Activated T-cell treated with anti-CD3 and anti-CD28 coated beads, Interleukin-2, amount 50 U/mL, for 24 hours (primary cell): ENCODE measurements at places on chromosomes 3 and 15.

- DNase-seq, result no peak
Observed at GRCh38 chr15:31382713-31383045, 56.0 kb downstream of the KLF13 start.

GRCh38 chr15:63528138-63528659, 23.8 kb downstream of the USP3 start:
- no peak for DNase-seq

DNA sequence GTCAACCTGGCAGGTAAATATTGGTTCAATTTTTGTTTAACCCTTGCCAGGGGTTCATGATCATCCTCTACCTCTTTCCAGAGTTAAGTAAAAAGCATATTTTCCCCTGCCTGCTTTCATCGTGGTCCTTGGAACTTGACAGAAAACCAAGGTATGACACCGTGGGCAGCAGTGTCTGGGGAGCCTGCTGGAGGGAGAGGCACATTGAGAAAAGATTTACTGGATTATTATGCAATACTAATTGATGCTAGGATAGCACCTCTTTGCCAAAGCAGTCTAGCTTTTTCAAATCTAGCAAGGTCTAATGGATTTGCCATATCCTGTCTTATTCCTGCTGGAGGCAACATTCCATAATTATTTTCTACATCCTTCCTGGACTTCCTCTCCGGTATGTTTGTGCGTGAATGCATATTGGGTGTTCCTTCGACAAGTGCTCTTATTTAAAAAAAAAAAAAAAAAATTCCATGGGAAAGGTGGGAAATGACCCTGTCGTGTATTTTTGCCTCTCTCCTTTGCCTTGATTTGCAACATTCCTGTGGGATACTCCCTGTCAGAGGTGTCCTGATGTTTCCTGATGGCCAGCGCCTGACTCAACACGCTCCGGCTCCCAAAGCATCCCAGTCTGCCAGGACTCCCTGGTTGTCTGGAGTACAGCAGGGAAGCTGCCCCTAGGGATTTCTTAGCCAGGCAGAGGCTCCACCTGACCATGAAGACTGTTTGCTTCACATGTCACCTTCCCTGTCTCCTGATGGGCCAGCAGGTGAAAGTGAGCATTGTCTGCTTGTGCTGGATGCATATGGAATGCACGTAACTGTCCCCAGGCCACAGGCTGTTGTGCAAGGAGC, 6.3 kb downstream of the BHLHE40 start:
- DNase-seq, result no peak

GRCh38 chr3:183106635-183107034, 7.3 kb upstream of the MCCC1 start:
- DNase-seq, result no peak

- no peak for DNase-seq
Observed at GRCh38 chr3:29354894-29355293, 74.0 kb downstream of the RBMS3 start.

DNA sequence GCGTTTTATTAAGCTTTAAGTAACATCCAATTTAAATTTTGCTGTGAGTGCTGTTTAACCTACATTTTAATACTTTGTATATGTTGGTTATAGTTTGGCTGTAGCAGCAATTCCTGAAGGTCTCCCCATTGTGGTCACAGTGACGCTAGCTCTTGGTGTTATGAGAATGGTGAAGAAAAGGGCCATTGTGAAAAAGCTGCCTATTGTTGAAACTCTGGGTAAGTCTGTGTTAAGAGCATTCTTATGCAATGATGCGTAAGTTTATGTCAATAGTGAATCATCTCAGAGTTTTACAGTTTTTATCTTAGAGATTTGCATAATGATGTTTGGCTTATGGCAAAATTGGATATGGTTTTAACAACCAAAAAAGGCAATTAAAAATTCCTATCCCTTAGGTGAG, 62.7 kb downstream of the ASTE1 start:
- no peak for DNase-seq

- DNase-seq, result no peak
Observed at GRCh38 chr3:44363591-44363990, 25.0 kb downstream of the TCAIM start.

- DNase-seq, result no peak
Observed at GRCh38 chr3:134567605-134568004, 81.7 kb downstream of the CEP63 start.

GRCh38 chr3:42214064-42214463, 51.9 kb downstream of the CCK start:
- DNase-seq, result no peak

DNA sequence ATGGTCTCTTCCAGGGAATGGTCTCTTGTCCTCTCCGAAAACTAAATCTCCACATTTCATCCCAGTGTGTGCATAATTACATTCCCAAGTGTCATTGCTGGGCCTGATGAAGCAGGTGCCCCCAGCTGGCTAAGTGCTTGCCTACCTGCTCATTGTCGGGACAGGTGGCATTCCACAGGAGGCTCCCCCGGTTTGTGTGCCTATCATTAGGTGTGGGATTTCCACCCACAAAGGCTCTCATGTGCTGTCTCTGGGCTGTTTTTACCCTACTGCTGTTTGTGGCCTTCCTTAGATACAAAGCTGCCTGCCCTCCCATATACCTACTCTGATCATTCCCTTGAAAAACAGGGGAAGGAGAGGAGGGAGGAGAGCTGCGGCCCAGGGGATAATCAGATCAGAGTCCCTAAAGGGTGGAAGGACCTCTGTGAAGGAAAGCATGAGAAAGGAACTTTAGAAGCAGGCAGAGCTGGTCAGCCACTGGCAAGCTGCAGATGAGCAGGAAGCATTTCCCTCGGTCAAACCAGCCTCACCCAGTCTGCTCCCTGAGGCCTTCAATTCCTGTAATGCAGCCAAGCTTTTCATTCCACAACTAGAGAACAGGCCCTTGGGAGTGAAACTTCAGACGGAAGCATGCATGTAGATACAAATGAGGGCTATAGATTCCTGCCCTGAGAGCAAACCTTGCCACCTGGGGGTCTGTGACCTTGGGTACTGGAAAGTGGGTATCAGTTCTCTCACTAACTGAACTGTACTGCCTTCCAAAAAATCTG, 60.7 kb upstream of the HEG1 start:
- DNase-seq, result no peak

- no peak for DNase-seq
Observed at GRCh38 chr3:180612364-180612763, 10.4 kb downstream of the TTC14 start.
